Brain microvascular endothelial cell (primary cell): ENCODE measurements at places on chromosomes 3 and 15.

DNA sequence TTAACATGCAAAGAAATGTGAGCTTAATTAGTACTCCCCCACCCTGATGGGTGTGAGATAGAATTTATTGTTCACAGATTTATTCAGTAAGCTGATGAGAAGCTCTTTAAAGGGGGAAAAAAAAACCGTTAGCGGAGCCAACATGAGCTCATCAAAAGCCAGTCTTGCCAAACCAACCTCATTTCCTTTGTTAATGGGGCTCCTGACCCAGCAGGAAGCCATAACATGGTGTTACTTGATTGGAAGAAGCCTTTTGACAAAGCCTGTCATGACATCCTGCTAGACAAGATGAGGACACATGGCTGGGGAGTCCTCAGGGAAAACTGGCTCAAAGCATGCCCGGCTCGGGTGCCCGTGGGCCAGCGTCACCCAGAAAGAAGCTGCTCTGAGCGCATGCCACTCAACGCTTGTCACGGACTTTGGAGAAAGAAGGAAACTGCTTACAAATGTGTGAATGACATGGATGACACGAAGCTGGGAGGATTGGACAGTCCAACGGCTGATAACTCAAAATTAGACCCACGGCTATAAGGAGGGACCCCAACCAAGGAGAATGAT, 64.6 kb downstream of the SLCO2A1 start:
- no peak for DNase-seq

DNA sequence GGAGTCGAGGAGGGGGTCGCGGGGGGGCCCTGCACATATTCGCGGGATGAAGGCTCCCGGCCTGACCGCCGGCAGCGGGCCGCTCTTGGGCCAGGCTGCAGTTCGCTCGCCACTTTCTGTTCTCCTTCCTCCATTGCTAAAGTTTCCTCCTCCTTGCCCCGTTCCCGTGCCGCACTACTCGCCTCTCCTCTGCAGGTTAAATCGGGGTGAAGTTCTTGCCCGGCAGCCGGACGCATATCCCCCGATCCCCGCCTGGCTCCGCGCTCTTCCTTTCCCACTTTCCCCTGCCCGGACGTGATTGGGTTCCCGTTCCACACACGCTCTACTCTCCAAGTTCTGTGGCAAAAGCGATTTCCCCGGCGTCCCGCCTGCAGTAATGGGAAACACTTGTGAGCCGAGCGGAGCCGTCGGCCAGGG, 556 bp downstream of the CRYBG3 start:
- DNase-seq, result peak; percentile 53

- DNase-seq, result no peak
These were observed 556.5 kb upstream of the KCNMB2 start for GRCh38 chr3:177979703-177980102.

GRCh38 chr15:43270676-43271306, 4.1 kb upstream of the TGM5 start:
- DNase-seq, result no peak
